ENCODE measurements at places on chromosomes 5 and 9.

DNA sequence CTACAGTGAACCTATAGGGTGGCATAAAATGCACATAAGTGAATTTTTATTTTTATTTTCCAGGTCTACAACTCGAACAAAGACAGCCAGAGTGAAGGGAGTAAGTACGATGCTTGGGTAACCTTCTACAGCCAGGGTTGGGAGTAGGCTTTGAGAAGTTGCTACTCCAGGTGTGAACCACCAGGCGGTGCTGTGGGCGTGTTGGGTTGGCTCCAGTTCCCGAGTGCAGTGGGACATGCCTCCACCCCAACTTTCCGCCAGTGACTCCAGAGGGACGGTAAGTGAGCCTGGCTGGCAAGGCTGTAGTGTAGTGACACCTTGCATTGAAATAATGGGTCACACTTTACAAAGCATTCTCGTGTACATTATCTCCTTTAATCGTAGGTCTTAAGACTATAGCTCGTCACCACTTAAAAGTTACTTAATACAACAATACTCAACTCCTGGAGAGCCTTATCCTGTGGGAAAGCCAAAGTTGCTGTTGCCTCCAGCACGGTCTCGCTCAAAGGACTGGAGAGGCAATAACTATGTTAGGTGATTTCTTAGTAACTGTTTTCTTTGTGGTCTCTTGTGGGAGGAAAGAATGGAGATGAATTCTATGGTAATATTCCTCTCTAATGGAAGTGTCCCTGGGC lies 244.0 kb downstream of the ARHGAP26 start:
- no peak for DNase-seq

GRCh38 chr9:109481856-109482255 lies 16.3 kb downstream of the PTPN3 start:
- DNase-seq = no peak

GRCh38 chr5:98144710-98145109 lies 628.8 kb upstream of the RGMB start:
- DNase-seq = no peak

GRCh38 chr5:65812648-65813047 lies 90.6 kb downstream of the NLN start:
- DNase-seq = no peak

DNA sequence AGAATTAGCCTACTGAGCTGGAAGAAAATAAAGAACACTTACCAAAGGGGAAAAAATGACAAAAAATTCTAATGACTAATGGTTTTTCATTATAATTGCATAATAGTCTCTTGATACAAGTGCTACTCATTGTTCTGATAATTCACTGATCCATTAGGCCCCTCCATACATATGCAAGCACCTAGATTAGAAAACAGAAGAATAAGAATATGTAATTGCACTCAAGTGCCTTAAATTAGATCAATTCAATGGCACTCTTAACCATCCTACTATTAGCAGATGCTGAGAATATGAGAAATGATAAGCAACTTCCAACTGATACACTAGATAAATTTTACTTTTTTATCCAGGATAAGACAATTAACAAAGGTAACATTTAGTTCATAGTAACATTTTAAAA lies 440.9 kb upstream of the C9orf72 start:
- no peak for DNase-seq

DNA sequence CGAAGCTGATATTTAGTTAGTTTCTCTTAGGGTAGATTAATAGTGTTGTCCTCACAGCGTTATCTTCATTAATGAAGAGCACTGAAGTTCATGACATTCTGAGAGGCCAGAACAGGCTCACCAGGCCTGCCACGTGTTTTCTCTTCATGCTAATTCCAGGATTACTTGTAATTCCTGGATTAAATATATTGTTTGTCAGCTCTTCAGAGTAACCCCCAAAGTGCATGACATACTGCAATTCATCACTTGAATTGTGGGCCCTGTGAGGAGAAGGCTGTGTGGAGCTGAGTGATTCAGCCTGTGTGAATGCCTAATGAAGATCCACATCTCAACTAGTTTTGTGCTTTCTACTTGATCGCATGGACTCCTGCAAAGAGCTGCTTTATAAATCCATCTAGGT lies 401.0 kb upstream of the ADAMTSL1 start:
- no peak for DNase-seq

- no peak for DNase-seq
Measured at GRCh38 chr9:107188376-107188775, 94.7 kb upstream of the RAD23B start.

DNA sequence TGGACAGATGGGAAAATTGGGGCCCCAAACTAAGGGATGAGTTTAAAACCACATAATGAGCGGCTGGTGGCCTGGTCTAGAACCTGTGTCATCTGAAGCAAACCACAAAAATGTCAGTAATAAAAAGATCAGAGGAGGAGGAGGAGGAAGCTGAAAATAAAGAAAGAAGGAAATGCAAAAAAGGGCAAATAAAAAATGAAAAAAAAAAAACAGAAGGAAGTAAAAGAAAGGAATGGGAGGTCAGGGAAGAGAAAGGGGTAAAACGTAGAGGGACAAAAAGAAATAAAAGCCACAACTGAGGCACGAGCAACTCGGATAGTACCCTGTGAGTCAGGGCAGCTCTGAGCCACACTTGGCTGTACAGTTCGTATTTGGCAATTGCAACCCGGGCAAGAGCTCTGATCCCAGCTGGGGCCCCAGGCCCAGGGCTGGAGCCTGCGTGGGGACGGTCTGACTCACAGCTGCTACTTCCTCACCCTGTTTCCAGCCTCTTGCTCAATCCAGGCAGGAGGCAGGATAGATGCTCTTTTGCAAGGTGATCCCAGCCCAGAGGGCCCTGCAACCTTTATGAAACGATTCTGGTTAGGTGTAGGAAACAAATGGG lies 137.9 kb upstream of the TRIM32 start:
- DNase-seq = no peak

DNA sequence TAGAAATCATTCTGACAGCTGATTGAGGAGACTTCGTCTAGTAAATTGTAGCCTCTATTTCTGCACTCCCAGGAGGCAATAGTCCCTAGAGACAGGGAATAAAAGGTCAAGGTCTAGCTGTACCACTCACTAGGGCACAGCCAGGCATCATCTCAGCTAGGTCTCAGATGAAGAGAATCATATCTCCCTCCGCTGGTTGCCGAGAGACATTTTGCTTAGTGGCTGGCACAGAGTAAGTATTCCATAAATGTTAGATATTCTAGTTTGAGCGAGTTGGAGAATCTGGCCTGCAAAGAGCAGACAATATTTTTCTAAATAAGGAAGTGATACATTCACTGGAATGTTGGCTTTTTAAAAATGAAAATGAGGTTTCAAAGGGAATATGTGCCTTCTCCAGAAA lies 180.4 kb upstream of the ACTBL2 start:
- no peak for DNase-seq

DNA sequence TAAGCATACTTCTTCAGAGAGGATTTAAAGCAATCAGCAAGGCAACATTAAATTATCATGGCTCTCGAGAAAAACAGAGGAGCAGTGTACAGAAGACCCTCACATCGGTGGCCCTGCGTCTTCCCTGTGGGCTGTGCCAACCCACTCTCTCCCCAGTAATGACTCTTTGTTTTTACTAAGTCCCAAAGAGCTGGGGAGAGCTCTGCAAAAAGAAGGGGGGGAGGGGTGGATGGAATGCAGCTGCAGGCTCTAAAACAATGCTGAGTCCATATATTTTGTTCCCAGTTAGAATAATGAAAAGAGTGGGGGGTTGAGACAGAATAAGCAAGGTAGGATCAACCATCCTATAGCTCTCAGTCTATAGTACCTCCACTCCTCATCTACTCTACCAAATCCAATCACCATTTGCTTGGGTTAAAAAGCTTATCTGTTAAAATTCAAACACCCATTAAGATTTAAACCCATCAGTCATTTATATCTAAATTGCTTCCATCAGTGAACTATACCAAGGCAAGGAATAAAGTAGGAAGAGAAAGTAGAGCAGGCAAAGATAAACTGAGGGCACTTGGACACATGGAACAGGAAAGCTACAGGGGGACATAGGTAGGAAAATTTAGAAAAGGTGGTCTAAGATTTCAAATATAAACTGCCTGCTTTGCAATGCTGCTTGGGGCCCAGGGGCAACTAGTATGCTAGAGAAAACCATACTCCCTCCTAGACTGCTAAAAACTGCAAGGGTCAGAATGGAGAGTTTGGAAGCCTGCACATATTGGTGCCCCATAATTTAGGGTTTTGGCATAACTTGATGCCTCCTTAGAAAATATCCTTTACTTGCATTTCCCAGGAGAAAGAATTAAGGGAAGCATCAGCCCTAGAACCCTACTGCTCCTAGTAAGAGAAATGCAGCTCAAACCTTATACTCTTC lies 20.6 kb downstream of the ELL2 start:
- no peak for DNase-seq

DNA sequence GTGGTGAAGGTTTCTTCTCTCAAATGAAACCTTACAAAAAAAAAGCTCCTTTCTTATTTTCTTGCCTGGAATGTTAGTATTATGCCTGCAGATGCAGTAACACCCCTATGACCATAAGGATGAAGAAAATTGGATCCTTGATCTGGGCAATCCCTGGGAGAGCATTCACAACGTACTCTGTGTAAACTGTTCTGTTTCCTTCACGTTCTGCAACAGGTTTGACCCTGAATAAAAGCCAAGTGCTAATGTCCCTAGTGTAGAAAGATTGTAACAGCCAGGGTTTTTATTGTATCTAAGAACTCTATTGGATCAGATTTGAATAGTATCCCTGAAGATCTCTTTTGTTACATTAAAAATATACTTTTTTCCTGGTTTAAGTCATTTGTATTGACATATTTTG lies 1639.6 kb upstream of the ACO1 start:
- DNase-seq = no peak

DNA sequence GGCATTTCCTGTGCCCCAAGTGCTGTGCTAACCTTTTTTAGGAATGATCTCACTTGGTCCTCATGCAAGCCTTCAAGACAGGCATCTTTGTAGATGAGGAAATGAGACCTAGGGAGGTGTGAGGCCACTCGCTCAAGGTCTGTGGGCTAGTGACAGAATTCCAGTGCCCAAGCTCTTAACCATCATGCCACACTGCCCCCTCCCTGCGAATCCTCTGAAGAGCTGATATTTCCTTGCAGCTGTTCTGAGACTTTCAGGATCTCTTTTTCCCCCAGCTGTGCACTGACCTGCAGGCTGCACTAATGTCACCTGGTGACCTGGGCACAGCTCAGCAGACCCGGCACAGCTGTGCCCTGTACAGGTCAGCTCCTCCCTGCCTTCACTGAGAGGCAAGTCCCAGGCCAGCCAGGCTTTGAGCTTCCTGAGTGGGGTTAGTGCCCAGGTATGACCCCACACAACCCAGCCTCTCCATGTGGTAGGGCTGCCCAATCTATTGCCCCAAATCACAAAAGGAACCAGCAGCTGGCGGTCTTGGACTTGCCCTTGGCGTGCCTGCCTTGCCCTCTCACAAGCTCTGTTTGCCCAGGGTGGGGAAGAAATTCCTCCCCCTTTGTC lies 32.7 kb downstream of the MORN5 start:
- no peak for DNase-seq

GRCh38 chr5:43137326-43137725 lies 16.6 kb downstream of the ZNF131 start:
- DNase-seq = no peak

Data from stimulated activated naive CD8-positive, alpha-beta T cell treated with anti-CD3 and anti-CD28 coated beads, Interleukin-15, amount 100 ng/mL, for 72 hours (primary cell).